NCI-H1092 (cell line): ENCODE measurements at places on chromosomes 16 and 17.

GRCh38 chr16:23085949-23086348, 63.3 kb downstream of the USP31 start:
- no peak for DNase-seq

DNA sequence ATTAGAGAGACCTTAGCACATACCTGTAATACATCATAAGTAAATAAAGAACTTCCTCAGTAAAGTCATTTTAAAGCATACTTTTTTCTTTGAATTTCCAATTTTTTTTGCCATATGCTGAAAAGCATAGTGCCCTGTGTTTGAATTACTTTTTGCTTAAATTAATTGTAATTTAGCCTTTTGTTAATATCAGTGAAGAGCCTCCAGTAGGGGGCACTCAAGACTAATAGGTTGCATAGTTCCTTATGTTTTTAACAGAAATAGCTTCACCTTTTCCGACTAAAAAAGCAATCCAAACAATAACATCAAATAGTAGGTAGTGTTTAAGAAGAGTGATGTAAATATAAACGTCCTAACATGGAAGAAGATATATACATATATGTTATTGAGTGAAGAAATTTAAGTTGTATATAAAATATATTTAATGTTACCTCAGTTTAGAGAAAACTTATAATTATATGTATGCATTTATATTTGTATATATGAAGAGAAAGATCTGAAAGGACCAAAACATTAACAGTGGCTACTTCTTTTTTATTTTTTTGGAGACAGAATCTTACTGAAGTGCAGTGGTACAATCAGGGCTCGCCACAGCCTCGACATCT, 18.6 kb downstream of the RAD51C start:
- DNase-seq, result peak; percentile 12

DNA sequence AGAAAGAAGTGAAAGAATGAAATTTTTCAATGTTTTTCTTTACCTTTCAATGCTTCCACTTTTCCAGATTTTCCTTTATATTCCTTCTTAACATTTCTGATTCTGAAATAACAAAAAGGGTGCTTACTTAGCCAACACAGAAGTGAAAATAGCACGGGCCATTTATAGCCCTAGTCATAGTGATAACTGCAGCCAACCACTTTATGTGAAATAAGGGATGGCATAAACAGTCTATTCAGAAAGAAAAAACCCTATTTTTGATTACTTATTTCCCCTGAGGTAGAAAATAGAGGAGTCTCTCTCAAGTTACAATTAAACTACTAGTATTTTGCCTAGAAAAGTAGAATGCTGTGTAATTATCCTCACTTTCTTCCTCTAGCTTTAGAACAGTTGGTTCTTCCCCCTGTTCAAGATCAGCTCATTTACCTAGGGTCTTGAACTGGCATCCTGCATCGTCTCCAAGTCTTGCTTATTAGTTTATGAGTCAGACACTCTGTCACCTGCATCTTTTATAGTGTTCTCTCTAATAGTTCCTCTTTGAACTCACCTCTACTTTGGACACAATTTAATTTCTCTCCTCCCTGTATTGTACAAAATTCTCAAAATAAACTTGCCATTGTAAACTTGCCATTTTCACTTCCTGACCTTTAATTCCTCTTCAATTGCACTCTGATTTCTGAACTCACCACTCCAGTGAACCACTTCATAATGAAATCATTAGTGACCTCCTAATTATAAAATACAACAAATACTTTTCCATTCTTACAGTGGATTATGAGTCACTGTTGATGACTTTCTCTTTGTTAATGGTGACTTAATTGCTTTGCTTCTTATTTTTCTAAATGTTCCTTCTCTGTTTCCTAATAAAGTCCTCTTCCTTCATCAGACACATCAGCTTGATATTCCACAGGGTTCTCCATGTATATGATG, 23.6 kb downstream of the ABCA6 start:
- DNase-seq, result no peak

DNA sequence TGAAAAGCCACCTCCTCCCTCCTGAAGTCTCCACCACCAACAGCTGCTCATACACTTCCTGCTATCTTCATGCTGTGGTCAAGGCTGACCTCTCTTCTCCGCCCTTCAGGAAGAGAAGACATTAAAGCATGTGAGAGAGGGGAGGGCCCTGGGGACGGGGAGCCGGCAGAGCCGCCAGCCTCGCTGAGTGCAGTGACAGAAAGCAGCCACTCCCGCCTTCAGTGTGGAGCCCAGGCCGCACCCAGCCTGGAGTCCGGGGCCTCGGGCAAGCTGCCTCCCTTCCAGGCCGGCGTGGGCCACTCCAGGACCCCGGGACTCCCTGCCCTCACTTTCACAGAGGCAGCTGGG, 94.7 kb upstream of the TNRC6C start:
- DNase-seq, result no peak

GRCh38 chr17:58402047-58402446, 15.3 kb downstream of the RNF43 start:
- DNase-seq, result no peak

- no peak for DNase-seq
Observed at GRCh38 chr16:2840914-2841313, 10.8 kb downstream of the ZG16B start.

GRCh38 chr16:66950437-66950836, 10.6 kb upstream of the CES3 start:
- DNase-seq, result no peak

- DNase-seq, result no peak
Observed at GRCh38 chr17:42901535-42902229, 1.1 kb downstream of the G6PC1 start.

DNA sequence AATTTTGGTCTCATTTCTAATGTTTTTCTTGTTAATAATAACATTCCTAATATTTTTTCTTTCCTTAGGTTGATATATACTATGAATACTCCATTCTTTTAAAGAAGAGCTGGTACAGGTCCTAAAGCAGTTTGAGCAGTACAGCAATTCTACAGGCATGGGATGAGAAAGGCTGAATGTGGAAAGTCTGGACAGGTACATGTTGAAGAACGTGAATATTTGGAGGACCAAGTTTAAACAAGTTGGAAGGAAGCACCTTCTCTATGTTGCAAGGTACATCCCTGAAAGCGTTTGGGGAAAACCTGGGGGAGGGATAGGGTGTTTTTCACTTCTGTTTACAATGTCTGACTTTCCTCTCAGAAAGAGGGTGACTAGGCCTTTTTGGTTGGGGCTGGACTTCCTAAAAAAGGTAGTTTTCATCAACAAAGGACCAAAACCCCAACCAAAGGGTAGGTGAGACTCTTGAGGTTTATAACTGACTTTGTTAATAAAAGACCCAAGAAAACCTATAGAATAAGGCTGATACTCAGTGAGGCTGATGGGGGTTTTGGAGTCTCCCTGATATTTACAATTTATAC, 95.9 kb upstream of the AXIN2 start:
- DNase-seq, result no peak

- DNase-seq, result no peak
Observed at GRCh38 chr17:82294064-82294773, 20.7 kb upstream of the CSNK1D start.

DNA sequence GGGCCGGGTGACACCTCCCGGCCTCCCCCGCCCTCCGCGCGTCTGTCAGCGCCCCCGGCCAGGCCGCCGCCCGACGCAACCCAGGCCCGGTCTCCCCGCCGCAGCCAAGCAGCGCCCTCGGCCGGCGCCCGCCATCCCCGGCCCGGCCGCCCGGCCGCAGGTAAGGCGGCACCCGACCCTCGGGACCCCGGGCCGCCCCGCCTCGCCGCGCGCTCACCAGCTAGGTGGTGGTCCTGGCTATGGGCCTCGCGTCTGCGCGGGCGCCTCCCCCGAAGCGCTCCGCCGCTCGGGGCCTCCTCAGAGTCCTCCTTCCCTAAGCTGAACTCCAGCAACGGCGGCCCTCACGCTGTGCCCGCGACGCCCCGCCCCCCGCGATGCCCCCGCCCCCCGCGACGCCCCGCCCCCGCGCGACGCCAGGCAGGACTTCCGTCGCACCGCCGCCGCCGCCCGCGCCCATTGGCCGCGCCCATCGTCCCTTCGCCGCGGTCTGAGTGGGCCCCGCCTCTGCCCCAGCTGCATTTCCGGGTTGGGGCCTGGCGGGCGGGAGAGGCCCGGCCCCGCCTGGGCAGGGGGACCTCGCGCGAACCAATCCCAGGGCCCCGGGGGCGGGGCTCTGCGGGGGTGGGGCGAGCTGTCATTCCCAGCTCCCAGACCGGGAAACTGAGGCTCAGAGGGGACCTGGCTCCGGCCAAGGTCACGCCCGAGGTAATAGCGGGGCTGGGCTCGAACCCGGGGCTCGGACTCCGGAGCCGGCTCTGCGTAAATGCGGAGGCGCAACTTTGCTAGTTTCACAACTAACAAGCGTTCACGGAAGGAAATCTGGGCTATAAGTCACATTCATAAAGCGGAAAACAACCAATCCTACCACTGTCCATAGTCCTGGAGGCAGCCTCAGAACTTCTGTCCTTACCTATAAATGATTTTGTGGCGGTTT, 9.0 kb upstream of the KCTD5 start:
- DNase-seq, result peak; percentile 93

DNA sequence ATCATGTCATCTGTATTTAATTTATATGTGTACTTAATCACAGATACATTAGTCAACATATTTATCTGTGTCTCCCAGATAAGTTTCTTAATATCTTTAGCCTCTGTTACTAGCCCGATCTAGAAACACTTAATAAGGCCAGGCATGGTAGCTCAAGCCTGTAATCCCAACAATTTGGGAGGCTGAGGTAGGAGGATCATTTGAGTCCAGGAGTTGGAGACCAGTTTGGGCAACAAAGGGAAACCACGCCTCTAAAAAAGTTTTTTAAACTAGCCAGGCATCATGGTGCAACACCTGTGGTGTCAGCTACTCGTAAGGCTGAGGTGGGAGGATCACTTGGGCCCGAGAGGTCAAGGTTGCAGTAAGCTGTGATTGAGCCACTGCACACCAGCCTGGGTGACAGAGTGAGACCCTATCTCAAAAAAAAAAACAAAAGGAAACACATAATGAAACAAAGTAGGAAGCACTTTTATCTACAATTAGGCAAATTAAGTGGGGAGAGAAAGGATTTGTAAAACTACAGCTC, 9.4 kb downstream of the SKA2 start:
- no peak for DNase-seq

DNA sequence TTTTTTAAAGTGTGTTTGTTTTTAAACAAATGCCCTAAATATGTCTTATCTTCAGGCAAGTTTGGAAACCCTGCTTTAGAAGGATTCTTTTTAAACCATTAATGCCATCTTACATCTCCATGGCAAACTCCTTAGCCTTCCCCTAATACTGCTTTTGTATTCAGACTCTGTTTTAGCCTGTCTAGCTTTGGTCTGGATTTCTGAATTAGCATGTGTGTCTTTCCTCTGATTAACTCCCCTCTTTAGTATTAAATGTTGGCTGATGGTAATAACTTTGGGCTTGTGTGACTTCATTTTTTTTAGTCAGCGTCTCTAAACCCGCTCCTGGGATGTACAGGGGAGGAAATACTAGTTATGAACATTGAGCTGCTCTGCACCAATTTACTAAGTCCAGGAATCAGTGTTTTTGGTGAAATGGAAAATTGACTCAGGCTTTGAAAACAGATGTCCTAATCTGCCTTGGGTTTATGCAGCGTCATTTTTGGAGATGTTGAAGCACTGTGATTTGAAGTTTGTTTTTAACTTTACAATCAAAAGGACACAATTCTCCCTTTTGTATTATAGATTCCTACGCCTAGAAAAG, 22.2 kb downstream of the WIPF2 start:
- no peak for DNase-seq

DNA sequence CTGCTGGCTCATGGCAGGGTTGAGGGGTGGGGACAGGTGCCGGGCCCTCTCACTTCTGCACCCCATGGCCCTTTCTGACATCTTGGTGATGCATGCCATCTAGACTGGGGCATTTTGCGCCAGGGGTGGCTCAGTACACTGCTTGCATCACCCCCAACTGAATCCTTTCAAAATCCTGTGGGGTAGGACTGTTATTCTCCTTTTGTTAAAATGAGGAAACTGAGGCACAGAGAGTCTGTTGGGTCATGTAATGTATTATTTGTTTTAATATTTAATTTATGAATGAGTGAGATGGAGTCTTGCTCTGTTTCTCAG, 9.9 kb downstream of the ADCY7 start:
- no peak for DNase-seq

DNA sequence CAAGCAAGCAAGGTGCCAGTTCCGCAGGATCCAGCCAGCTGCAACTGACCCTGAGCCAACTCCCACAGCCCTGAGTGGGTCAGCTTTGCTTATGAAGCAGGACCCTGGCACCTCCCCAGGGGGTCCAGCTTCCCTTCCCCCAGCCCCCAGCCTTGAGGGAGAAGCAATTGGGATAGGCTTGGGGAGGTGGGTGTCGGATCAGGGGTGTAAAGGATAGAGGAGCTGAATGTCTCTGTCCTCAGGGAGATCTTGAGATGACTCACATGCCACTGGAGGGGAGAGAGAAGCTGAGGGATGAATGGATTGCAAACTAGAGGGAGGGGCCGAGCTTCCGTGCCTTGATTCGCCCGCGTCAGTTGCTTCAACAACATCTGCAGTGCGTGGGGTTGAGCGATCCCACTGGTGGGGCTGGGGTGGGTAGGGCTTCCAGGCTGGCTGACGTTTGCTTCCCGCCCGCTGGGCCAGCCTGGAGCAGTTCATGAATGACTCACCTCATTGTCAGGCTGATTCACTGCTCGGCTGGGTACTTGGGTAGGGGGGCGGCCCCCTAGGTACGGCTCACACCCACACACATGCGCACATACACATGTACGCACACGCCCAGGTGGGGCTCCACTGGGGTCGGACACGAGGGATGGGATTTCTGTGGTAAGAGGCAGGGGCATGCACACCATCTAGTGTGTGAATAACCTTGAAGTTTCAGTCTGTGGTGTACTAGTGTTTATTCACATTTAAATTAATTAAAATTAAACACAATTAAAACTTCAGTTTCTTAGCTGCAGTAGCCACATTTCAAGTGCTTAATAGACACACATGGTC, 3.6 kb upstream of the HROB start:
- DNase-seq, result no peak

DNA sequence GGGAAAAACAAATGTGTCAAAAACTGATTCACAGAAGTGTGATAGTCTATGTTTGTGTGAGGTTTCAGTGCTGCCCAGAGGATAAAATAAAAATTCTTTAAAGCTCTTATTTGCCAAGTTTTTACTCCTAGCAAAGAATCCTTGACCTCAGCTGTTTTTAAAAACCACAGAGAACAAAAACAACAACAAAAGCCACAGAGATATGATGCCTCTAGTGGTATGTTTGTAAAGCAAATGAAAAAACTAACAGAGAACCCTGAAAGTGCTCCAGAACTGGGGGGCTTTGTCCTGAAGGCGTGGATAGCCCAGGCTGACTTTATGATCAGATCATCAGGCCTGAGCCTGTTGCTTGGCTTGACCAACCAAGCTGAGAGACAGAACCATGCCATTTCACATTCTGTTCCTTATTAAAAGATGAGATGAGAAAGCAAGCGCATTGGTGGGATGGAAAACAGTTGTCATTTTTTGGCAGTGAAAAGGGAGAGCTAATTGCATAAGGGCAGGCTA, 411.0 kb downstream of the CPPED1 start:
- no peak for DNase-seq

GRCh38 chr17:78934681-78935418, 9.7 kb upstream of the TIMP2 start:
- no peak for DNase-seq

DNA sequence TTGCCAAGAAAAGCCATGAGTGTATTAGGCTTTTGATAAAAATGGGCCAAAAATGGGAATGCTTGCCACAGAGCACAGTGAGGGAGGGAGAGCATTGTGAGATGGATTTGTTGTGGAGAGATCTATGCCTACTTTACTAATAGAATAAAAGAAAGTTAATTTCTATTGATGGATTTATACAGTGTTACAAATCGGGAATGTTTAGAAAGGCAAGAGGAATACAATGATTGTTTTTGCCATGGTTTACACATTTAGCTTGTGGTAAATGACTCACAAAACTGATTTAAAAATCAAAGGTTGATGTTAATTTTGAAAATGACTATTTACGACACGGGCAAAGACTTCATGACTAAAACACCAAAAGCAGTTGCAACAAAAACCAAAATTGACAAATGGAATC, 16.6 kb downstream of the CCL4 start:
- no peak for DNase-seq
